Stimulated activated CD4-positive, alpha-beta T cell treated with anti-CD3 and anti-CD28 coated beads, Interleukin-15, amount 100 ng/mL, for 1 hour (primary cell): ENCODE measurements at places on chromosomes 4 and X.

- no peak for DNase-seq
Measured at GRCh38 chrX:47146121-47146935, 1.3 kb downstream of the RBM10 start.

GRCh38 chr4:77827343-77827742 is 8.2 kb upstream of the CNOT6L start:
- DNase-seq: no peak

DNA sequence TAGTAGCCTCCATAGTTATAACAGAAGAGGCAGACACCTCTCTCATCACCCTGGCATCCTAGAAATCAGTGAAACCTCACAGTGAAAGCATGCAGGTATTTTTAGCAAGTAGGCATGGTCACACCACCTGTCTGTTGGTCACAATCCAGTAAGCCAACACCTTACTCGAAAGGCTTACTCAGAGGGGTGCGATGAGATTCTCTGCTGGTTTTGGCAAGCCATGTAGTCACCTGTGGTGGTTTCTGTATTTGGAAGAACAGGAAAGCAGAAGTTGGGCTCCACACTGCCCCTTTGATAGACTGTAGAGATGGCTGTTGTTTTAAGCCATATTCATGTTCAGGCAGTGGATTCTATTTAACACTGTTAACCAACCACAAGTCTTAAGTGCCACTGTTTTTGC is 134.7 kb downstream of the DCLK2 start:
- no peak for DNase-seq

GRCh38 chr4:137360761-137361160 is 171.5 kb downstream of the PCDH18 start:
- DNase-seq: no peak

DNA sequence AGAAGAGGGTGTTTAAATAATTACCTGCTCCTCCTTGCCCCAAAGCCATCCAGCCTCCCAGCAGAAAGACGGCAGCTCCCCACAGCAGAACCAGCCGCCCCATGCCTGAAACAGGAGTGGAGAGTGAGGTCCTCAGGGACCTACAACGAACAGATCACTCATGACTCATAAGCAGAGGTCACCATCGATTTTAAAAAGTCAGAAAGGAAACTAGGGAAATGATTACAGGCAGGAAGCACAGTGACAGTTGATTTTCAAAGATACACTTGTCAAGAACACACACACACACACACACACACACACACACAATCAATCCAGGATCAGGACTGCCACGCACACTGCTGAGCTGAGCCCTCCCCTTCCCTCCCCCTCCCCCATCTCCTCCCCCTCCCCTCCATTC is at the start of gene CRLF2:
TSS of gene CRLF2 (minus strand) at position 118 of the 400 bp plus-strand sequence. CDS start at position 103, 15 bp downstream.
- no peak for DNase-seq

- DNase-seq: no peak
Measured at GRCh38 chr4:122731676-122732075, 828 bp upstream of the BBS12 start.

GRCh38 chrX:126489116-126489695 is 63.4 kb downstream of the DCAF12L1 start:
- no peak for DNase-seq

DNA sequence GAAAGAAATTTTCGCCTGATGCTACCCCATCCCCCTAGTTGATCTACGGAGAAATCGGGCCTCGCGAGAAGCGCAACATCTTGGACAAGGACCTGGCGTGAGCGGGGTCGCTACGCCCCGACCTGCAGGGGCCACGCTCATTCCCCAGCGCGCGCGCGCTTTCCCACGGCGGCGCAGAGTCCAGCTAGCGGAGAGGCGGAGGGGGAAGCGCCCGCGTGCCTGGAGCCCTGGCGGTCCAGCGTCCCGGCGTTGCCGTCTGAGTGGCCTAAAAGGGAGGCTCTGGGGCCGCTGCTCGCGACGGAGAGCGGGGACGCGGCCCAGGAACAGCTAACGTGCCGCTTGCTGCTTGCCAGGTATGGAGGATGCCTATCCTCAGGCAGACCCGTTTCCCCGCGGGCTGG is 6.0 kb upstream of the SOX3 start:
- DNase-seq: no peak

DNA sequence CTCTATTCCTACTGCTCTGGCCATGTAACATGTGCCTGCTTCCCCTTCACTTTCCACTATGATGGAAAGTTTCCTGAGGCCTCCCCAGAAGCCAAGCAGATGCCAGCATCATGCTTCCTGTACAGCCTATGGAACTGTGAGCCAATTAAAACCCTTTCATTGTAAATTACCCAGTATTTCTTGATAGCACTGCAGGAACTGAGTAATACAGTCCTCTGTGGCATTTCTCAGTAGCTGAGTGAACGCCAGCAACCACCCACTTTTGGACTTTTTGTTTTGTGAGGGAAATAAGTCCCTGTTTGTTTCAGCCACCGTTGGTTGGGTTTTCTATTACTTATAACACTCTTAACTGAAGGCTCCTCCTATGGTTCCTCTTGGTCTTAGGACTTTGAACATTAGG is 104.1 kb downstream of the C4orf51 start:
- no peak for DNase-seq

DNA sequence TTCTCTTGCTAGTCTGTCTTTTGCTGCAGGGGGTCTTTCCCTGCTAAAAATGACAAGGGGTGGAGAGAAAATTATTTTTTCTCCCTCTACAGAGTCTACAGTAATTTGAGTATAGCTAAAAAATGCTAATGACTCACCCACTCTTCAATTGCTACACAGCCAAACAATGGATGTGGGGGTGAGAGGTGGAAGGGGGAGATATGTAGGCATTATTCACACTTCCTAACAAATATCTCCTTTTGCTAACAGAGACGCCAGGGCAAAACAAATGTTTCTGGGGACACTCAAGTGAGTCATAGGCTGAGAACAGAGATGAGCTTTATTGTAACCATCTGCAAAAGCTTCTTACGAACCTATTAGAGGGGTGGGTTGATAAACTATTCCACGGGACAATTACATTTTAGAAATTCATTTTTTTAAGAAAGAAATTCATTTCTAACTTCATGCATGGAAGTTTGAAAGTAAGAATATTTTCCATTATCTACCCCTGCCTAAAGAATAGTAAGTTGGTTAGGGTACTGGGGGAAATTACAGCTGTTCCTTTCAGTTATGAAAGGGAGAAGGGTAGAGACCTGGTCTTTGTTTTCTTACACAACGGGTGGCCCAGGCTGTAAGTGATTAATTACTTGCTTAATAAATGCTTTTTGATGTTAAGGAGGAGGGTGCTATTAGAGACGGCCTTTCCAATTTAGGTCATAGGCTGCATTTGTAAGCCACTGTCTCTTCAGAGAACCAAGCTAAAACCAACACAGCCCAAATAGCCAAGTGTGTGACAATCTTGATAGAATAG is 12.8 kb downstream of the SCD5 start:
- no peak for DNase-seq

DNA sequence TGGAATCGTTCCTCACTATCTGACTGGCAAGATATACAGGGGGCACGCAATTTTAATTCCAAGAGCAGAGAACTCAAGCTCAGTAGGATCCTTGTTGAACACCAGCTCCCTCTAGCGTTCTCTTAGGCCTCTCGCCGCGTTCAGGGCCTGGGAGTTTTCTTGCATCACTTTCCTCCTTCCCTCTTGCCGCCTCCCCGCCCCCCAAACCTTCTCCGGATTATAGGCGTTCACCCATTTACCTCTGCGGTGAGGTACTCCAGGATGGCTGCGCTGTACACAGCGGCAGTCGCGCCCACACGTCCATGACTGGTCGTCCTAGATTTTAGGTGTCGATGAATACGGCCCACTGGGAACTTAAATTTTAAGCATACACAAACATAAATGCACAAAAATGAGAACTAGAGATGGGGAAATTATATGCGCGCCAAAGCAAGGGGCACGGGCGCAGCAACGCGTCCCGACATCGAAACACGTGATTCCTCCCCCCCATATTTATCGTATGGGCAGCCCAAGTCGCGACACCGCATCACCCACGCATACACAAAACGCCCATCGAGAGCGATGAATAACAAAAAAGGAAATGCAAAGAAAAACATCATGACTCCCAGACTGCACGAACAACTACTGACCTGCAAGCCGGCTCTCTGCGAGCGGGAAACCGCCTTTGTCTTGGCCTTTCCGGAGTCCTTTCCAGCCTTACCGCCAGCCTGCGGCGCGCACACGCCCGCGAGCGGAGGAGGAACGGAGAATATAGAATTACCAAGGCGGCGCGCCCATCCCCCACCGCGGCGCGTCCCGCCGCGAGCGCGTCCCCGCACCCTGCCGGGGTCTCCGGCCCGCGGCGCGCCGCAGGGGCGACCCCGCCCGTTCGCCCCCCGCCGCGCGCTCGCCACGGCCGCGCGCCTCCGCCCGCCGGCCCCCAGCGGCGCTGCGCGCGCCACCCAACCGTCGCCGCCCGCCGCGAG is 759 bp downstream of the H2AZ1 start:
- DNase-seq: peak; percentile 78

GRCh38 chrX:71111921-71112431 is 599 bp upstream of the IL2RG start:
- DNase-seq: no peak

DNA sequence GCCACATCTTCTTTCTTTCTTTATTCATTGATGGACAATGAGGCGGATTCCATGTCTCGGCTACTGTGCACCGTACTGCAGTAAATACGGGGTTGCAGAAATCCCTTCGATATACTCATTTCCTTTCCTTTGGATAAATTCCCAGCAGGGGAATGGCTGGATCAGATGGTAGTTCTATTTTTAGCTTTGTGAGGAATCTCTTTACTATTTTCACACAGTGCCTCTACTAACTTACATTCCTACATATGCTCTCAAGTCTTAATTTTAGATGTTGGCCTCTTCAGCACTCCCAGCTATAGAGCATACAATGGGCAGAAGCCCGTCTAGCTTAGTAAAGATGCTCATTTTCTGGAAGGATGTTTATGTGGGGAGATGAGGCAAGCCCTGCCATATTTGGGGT is 317.4 kb downstream of the ASMT start:
- DNase-seq: no peak

DNA sequence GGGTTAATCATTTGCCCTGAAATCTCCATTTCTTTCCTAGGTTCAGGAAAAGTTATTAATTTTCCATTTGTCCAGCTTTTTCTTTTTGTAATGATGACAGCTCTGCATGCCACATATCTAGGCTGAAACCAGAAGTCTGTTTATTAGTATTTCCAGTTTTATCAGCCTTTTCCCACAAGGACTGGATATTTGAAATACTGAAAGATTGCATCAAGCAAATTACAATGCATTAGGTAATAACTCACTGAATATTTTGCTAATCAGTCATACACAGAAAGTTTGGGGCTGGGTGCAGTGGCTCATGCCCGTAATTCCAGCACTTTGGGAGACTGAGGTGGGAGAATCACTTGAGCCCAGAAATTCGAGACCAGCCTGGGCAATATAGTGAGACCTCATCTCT is 21.5 kb downstream of the SLC9A7 start:
- no peak for DNase-seq

DNA sequence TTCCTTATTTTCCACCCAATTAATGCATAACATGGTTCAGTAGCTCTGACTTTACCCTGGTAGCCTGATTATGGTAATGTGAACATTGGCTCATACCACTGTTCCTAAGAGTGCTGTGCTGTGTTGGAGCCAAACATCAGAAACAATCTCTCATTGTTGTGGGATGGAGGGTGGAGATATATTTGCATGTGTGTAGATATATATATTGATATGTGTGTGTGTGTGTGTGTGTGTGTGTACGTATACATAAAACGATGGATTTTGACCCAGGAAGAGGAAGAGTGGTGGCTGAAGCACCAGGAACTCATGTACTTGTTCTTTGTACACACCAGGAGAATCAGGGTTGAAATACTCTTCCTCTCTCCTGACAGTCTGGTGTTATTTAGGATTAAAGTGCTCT is 247.7 kb downstream of the IL15 start:
- no peak for DNase-seq

GRCh38 chr4:185734930-185735329 is 77.1 kb downstream of the SORBS2 start:
- no peak for DNase-seq

GRCh38 chr4:87180767-87181166 is 39.7 kb downstream of the KLHL8 start:
- DNase-seq: no peak
